HCT116 (cell line): ENCODE measurements at places on chromosomes 1 and 21.
A peak's percentile ranks its signal among the peaks of the same experiment; 100 is the strongest.

GRCh38 chr1:117810553-117810952, 118.9 kb downstream of the GDAP2 start:
- DNase-seq: no peak

GRCh38 chr1:201475130-201475529, 6.1 kb upstream of the PHLDA3 start:
- no peak for DNase-seq

DNA sequence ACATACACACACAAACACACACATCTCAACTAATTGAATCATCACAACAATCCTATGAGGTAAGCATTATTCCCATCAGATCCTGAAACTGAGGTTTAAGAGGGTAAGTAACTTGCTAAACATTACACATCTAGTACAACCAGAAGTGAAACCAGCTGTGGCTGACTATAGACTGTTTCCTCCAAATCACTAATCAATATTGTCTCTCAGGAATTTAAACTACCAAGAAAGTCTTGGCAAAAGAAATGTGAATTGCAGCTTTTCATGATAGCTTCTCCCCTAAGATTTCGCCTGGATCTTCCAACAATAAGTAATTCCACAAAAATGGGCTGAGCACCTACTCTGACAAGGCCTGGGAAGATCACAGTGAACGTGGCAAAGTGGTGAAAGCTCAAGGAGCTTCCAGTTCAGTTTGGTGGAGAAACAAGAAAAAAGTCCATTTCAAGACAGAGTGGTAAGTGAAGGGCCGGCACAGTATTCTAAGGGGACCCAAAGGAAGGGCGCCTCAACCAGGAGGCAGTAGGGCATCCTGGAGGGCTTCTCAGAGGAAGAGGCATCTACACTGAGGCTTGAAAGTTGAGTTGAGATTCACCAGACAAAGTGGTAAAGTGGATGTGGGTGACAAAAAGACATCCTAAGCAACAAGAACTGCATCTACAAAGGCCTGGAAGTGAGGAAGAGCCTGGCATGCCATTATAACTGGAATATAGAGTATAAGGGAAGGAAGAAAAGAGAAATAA, 22.1 kb downstream of the LRRC52 start:
- DNase-seq: no peak

GRCh38 chr1:228836427-228836826, 101.1 kb downstream of the RHOU start:
- no peak for DNase-seq

DNA sequence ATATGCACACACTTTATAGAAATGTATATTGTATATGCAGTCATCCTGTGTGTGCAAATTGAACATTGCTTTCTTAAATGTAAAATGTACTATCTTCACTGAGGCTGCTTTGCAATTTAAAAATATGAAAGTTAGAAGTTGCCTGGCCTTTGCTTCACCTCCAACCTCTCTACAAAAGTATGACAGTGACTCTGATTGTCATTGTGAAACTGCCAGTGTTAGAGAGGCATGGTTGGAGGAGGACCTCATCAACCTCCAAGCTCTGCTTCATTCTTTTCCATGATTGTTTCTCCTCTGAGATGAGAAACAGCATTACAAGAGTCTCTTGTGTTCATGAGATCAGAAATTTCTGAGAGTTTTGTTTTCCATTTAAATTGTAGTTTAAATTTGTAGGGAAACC, 185.5 kb downstream of the ZC3H11B start:
- no peak for DNase-seq

DNA sequence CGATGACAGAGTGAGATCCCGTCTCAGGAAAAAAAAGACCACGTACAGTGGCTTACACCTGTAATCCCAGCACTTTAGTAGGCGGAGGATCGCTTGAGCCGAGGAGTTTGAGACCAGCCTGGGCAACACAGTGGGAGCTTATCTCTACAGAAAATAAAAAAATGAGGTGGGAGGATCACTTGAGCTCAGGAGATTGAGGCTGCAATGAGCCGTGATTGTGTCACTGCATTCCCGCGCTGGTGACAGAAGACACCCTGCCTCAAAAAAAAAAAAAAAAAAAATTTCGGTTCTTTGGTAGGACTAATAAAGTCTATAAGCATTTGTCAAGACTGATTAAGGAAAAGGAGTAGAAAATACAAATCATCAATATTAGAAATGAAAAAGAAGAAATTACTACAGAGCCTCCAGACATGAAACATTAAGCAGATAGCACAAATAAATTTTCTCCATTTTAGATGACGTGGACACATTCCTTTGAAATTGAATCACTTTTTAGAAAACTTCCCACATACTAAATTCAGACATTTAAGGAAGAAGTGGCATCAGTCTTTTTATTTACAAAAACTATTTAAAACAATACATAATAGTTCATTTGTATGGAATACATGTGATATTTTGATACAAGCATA, 30.4 kb downstream of the MORC3 start:
- DNase-seq: no peak

DNA sequence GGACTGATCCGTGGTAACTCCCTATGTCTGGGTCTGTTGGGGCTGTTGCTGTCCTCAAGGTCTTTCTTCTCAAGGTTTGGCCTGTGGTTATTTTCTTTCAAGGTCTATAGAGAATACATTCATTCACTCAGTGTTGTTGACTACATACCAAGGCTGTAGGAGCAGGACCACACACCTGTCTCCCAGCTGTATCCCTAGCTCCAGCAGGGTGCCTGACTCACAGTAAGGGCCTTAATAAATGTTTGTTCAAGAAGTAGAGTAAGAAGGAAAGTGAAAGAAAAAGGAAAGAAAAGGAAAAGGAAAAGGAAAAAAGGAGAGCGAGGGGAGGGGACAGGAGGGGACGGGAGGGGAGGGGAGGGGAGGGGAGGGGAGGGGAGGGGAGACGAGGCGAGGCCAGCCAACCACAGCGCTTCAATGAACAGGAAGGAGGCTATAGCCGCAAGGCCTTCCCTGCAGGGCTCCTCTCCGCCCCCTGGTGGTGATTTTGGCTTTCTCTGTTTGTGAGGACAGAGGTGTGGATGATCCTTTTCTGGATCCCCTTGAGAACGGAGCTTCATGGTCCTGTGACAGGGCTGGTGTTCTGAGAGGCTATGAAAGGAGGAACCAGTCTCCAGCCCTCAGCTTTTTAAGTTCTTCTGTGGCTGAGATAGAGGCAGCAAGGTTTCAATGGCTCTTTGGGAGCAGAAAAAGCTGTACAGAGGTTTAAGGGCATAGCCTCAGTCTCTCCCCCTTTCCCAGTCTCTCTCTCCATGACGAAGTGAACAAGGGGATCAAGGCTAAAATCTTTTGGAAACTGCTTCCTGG, 30.6 kb upstream of the LCE5A start:
- peak; percentile 63 for DNase-seq

- no peak for DNase-seq
Observed at GRCh38 chr21:42684109-42684916, 30.9 kb downstream of the PDE9A start.

GRCh38 chr1:32014948-32015273, 1.2 kb downstream of the KHDRBS1 start:
- DNase-seq: no peak
